ENCODE measurements at places on chromosomes 2 and 18.

- no peak for DNase-seq
These were observed 731 bp downstream of the NRXN1 start for GRCh38 chr2:51031021-51031780.

GRCh38 chr2:213129311-213129710 is 22.1 kb downstream of the IKZF2 start:
- peak; percentile 37 for DNase-seq

DNA sequence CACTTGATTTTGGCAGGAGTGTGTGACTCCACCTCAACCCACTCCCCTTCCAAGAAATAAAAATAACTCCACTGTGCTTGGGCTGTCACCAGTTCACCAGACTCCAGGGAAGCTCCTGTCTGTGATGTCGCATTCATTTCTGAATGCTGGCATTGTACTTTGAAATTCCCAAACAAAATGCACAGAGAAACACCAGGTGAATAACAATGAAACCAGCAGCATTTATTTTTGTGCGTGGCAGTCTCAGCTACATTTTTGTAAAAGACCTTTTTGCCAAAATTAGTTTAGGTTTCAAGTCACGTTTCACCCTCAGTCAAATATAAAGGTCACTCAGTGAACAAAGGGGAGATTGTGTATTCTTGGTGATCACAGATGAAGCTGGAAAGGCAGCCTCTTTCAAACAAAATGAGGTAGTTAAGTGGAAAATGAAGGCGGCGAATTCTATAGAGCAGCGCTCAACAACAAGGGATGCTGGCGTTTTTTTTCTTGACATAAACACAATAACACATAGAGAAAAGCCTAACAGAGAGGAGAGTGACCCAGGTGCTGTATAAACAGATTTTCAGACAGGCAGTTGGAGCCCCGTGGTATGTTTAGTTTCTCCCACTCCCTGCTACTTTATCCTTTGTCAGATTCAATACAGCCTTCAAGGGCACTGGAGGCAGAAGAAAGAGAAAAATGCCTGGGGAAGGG is 210.3 kb upstream of the GCFC2 start:
- no peak for DNase-seq

DNA sequence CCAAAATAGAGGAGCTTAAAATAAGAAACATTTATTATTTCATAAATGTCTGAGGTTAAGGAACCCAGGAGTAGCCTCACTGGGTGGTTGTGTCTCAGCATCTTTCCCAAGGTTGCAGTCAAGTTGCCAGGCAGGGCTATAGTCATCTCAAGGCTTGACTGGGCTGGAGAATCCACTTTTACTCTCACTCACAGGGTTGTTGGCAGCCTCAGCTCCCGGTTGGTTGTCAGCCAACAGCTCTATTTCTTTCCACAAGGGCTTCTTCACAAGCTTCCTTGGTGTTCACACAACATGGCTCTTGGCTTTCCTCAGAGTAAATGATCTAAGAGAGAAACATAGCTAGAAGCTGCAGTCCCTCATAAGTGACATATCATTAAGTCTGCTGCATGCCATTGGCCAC is 55.6 kb upstream of the TEX51 start:
- no peak for DNase-seq

GRCh38 chr2:27378096-27378808 is 2.3 kb downstream of the ZNF513 start:
- no peak for DNase-seq

GRCh38 chr18:68083131-68083530 is 566.6 kb upstream of the DSEL start:
- no peak for DNase-seq

GRCh38 chr18:9722691-9723090 is 14.6 kb downstream of the RAB31 start:
- DNase-seq: no peak

GRCh38 chr18:49621301-49621700 is 59.4 kb downstream of the LIPG start:
- no peak for DNase-seq

DNA sequence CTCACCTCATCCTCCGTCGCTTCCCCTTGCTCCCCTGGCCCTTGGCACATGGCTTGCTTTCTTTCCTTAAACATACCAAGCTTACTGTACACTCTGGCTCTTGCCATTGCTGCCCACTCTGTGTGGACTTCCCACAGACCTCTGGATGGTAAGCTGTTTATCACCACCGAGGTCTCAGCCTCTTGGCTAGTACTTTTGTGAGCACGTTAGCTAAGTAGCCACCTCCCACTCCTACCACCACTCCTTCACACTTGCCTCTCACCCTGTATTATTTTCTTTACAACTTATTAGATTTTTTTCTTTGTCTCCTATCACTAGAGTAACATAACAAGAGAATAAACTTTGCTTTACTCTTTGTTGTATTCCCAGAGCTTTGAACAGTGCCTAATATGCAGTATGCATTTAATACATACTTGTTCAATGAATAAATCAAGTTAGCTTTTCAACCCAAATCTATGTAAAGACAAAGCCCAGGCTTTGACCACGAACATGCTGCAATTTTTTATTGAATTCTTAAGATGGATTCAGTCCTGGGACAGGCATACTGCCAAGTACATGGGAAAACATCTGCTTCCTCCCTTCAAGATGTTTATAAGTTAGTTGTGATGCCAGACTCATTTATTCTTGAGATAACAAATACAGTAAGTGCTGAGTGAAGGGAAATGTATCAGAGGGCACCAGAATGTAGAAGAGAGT is 25.0 kb upstream of the MSGN1 start:
- no peak for DNase-seq

- no peak for DNase-seq
These were observed 254.8 kb downstream of the MYCN start for GRCh38 chr2:16194931-16195680.

GRCh38 chr2:129914538-129915302 is 64.7 kb upstream of the RAB6C start:
- no peak for DNase-seq

GRCh38 chr18:78454221-78454620 is 525.4 kb upstream of the SALL3 start:
- DNase-seq: no peak

- DNase-seq: no peak
These were observed 29.6 kb downstream of the DOK1 start for GRCh38 chr2:74584088-74584645.

GRCh38 chr18:26383454-26384270 is 157.4 kb downstream of the TAF4B start:
- peak; percentile 9 for DNase-seq

Data from CD14-positive monocyte (primary cell).